Pulmonary artery endothelial cell (primary cell): ENCODE measurements at places on chromosomes 13 and 19. TPM values are rescaled to one million over a fixed set of nuclear protein-coding genes. Genes with fewer than 3 reads are reported as not detected.

- DNase-seq: no peak
Observed at GRCh38 chr19:9883231-9883758, 48.2 kb downstream of the PIN1 start.

Gene HCN2
- total RNA-seq: 0.32 and 0.79 TPM in 2 replicates

Gene KIR2DL4
- total RNA-seq: not detected in 2 replicates

DNA sequence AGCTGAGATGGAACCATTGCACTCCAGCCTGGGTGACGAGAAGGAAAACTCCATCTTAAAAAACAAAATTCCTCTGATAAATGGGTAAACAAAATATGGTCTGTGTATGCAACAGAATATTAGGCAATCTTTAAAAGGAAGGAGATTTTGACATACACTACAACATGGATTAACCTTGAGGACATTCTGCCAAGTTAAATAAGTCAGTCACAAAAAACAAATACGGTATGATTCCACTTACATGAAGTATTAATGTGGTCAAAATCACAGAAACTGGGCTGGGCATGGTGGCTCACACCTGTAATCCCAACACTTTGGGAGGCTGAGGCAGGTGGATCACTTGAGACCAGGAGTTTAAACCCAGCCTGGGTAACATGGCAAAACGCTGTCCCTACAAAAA, 3.0 kb upstream of the ZNF444 start:
- no peak for DNase-seq

DNA sequence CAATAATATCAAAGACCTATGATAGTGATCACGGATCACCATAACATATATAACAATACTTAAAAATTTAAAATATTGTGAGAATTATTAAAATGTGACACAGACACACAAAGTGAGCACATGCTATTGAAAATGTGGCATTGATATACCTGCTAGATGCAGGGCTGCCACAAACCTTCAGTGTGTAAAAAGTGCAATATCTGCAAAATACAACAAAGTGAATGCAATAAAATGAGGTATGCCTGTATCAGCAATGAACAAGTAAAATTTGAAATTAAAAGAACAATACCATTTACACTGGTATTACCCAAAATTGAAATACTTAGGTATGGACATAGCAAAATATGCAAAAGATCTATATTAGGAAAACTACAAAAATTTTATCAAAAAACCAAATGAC, 1217.8 kb upstream of the PCDH20 start:
- no peak for DNase-seq

Gene PALM
- total RNA-seq: 14.3 and 23.0 TPM in 2 replicates

GRCh38 chr13:80359414-80359777, 18.5 kb upstream of the SPRY2 start:
- no peak for DNase-seq

DNA sequence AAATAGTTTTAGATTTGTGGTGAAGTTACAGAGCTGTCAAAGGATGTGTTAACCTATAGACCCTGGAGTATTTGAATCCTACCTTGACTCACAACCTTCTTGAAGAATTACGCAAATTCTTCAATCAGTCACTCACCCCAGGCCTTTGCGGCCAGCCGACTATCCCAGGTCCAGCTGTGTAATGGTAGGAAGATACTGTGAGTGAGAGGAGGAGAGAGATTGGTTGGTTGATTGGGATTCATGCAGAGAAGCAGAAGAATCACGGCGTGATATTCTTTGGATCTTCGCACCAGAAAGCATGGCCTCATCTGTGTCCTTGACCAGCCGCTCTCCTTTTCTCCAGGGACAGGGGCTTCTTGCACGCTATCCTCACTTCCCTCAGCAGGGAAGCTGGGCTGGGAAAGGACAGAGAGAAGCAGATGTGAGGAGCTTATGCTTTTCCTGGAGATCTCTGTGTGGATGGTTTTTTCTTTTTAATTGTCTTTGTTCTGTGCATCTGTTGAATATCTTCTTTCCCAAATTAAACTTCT, 249.1 kb downstream of the GGACT start:
- DNase-seq: no peak

- DNase-seq: no peak
Observed at GRCh38 chr13:34176633-34177032, 358.7 kb downstream of the RFC3 start.
